ENCODE measurements at places on chromosomes 1 and 21.

DNA sequence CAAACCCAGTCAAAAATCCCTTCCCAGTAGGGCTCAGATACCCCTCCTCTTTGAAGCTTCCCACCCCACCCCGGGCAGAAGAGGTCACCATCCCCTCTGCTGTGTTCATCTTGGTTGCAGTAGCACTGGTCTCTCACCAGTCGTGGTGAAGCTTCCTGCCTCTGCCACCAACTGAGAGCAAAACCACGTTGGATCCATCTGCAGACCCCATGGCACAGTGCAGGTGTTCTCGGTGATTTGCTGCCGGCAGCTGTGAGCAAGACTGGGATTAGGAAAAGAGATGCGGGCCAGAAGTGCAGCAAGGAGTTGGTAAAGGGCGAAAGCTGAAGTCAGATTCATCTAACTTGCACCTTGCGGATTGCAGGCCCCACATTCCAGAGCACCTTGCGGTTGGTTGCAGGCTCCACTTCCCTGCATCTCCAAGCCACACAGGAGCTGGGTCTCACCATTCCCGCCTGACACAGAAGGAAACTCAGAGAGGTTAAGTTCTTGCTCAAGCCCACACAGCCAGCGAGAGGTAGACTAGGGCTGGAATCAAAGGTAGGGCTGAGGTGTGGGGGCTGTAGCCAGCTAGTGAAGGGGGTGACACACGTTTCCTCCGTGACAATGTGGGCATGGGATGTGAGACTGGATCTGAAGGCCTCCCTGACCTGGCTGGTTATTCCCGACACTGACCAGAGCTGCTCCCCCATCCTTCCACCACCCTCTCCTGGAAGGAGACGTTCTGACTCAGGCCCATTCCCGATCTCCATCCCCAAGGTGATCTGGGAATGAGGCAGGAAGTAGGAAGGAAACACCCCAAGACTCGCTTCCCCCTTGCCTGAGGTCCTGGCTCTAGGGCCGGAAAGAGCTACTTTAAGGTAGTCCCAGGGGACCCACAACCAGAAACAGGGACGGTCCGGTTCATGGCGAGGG is 3.3 kb upstream of the FAM110D start:
- no peak for DNase-seq

DNA sequence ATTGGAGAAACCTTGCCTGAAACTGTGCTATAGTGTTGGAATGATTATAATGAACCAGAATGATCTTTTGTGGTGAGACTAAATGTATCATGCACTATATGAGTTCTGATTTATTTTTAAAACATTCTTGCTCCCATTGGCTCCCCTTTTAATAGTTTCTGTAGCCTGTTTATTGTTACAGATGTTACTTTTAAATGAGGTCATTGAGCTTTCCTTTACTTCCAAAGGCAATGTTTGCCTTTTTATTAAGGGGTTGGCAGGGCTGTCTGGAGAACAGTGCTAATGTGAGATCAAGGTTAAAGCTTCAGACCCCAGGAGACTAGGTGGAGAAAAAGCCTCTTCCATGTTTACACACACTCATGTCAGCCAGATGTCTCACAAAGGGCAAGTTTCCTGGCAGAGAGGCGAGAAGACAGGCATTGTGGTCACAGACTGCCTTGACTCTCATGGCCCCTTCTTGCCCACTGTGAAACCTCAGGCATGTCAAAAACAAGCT is 120.6 kb upstream of the RAVER2 start:
- no peak for DNase-seq

- no peak for DNase-seq
Measured at GRCh38 chr1:109254621-109255096, 5.3 kb downstream of the CELSR2 start.

DNA sequence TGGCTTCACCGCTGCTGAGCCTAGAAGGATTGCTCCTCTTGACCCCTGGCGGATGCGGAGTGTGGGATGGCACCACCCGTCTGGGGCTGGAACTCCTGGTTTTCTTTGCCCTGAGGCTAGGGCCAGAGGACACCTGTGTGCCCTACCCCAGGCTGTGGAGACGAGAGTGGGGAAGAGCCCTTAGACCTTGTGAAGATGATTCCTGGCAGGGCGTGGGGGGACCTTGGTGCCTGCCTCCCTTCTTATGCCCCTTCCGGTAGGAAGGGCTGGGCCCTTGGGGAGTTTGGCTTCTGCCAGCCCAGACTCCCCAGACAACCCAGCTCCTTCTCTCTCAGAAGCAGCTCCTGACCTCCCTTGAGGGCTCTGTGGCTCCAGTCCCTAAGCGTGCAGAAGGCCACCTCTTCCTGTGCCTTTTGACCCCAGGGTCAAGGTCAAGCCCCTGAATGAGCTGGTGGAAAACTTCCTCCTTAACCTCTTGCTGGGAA is 891 bp downstream of the RPS6KA1 start:
- no peak for DNase-seq

DNA sequence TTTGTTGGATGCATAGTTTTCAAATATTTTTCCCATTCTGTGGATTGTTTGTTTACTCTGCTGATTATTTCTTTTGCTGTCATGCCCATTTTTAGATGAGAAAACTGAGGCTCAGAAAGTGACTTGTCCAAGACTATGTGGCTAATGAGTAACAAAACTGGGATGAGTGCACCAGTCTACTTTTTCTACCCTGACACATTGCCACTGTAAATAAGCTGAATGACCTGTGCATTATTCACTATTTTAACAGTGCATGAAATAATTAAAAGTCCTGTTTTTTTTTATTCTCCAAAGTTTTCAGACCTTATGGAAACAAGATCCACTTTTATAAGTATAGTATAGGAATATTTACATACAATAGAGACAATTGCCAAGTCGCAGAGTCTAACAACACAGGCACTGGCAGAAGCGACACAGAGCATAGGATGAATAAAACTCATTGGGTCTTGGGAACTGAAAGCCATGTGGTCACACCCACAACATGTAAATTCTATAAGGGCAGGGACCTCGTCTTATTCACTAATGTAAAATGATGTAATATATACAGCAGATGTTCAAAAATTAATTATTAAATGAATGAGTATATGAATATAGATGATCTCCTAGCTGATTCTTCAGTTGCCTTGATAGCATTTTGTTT is 45.2 kb downstream of the HLX start:
- DNase-seq = no peak

GRCh38 chr1:177429234-177429633 is 258.5 kb downstream of the BRINP2 start:
- no peak for DNase-seq

DNA sequence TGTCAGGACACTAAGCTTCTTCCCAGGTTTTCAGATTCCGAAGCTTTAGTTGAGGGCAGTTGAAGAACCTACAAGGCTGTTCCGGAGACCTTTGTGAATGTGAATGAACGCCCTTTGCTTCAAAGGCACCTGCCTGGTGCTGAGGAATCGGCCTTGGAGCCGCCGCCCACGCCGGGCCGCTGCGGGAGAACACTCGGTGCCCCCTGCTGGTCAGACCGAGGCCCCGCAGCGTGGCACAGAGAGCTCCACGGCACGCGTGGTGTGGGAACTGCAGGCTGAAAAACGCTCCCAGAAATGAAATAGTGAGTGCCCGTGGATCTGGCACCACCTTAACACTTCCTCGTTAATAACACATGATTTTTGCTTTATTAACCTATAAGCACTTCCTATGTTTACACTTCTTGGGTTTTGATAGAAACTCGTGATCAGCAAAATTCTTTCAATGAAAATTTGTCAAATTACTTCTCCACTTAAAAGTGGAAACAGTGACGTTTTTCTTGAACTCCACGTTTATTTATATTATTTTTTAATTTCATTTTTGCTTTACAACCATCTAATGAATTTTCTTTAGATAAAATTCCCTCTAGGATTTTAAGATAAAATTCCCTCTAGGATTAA is 460.6 kb downstream of the DSCAM start:
- DNase-seq = no peak

- DNase-seq = no peak
Measured at GRCh38 chr1:215489771-215490565, 77.1 kb upstream of the KCTD3 start.

DNA sequence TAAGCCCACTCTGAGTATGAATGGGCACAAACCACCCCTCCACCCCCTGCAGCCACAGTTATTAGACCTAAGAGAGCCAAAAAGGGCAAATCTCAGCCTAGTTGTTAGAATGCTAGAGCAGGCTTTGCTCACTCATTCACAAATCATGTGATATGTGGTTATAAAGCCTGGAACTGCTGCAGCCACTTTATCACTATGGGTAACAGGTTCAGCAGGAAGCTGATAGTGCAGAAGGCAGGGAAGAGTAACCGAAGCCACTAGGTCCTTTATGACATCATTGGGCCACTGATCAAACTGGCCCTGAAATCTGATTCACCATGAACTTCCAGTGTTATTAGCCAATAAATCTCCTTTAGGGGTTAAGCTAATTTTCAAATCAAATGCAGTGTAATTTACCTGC is 134.7 kb downstream of the GRIK1 start:
- no peak for DNase-seq

DNA sequence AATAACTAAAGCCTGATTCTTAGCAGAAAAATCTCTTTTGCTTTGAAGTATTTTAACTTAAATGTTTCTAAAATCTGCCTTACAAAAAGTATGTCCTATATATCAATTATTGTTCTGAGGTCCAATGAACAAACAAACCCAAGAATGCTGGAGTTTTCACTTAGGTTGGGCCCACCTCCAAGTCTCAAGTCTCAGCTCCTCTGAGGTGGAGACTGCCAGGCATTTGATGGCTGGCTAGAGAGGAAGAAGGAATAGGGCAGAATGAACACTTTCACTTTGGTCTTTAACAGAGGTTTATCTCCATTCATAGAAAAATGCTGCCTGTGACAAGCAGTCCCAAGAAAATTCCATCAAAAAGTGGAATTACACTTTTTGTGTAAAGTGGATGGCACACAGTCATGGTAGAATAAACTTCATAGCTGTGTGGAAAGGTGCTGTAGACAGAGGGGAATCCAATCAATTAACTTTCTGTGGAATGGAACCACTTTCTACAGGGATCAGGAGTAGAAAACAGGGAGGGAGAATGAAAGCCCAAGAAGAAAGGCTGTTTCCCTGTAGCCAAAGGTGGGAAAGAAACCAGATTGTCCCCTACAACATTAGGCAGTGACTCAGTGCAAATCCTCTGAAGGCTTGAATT is 349.4 kb upstream of the RUNX1 start:
- no peak for DNase-seq

DNA sequence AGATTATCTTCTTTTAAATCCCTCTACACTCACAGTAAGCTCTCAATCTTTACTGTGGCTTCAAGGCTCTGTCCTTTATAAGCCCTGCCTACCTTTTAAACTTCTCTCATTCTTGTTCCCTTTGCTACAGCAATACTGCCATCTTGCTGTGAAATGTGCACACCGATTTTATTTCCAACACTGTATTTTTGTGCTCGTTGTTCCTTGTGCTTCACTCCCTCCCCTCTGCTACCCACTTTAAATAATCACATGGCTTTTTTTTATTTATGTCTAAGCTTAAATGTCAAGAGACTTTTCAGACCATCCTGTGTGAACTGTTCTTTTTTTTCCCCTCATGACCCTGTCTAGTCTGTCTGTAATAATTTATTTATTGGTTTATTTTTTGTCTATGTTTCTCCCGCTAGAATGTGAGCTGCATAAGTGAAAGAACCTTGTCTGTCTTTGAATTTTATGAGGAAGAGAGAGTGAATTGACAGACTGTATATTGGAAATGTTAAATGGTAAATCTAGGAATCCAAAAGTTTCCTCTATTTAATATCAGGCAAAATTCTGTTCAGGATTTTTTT is 45.7 kb downstream of the ABCD3 start:
- DNase-seq = no peak

- DNase-seq = no peak
Measured at GRCh38 chr1:113125517-113125916, 52.5 kb downstream of the LRIG2 start.

GRCh38 chr21:27206368-27206982 is 239.6 kb upstream of the ADAMTS5 start:
- no peak for DNase-seq

DNA sequence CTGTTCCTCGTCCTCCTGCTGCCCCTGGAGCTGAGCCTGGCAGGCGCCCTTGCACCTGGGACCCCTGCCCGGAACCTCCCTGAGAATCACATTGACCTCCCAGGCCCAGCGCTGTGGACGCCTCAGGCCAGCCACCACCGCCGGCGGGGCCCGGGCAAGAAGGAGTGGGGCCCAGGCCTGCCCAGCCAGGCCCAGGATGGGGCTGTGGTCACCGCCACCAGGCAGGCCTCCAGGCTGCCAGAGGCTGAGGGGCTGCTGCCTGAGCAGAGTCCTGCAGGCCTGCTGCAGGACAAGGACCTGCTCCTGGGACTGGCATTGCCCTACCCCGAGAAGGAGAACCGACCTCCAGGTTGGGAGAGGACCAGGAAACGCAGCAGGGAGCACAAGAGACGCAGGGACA is 14.8 kb downstream of the DRAXIN start:
- DNase-seq = no peak

DNA sequence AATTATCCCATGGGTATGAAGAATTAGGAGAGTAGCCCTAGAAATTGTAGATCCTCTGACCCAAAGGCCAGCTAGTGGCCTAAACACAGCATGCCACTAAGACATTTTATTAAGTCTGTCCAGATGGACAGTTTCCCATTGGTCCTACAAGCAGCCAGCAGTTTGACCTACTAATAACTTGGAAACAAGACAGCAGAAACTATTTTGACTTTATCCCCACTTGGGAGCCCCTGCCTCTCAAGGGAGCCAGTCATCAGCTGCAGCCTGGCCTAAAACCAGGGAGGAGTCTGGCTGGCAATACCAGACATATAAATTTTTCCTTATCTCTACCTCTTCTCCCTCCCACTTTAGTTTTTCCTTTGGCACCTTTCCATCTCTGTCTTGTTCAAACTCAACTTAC is 222.6 kb upstream of the KCTD3 start:
- DNase-seq = no peak

GRCh38 chr1:81780705-81781454 is 19.9 kb upstream of the ADGRL2 start:
- DNase-seq = no peak

DNA sequence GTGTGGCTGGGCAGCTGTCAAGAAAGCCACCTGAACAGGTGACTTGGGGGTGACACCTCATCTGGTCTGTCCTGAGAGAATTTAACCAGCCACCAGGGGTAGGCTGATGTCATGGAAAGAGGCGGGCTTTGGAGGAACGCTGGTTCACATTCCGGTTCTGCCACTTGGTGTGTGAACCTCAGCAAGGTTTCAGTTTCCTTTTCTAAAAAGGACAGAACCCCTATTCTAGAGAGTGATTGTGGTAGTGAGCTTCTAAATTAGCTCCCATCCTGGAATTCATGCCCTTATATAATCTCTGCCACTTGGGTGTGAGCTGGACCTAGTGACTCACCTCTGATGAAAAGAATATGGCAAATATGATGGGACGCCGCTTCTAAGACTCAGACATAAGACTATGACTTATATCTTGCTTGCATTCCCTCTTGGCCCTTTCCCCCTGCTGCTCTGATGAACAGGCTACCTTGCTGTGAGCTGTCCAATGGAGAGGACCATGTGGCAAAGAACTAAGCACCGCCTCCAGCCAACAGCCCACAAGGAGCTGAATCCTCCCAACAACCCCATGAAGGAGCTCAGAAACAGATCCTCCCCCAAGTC is 332.1 kb downstream of the RRAGC start:
- no peak for DNase-seq

- DNase-seq = no peak
Measured at GRCh38 chr1:89310976-89311375, 38.3 kb upstream of the GBP5 start.

- DNase-seq = no peak
Measured at GRCh38 chr21:46005481-46005881, 23.9 kb downstream of the COL6A1 start.
